T-helper 17 cell (primary cell): ENCODE measurements at places on chromosomes 11 and 22. TPM values are rescaled to one million over a fixed set of nuclear protein-coding genes. Genes with fewer than 3 reads are reported as not detected.

The KDELR3 gene
- not detected for total RNA-seq

The MFNG gene
- 139 TPM for total RNA-seq

The GGTLC3 gene
- not detected for total RNA-seq

The GPHA2 gene
- not detected for total RNA-seq

The TCN2 gene
- total RNA-seq, result 0.55 TPM

The SLC16A8 gene
- total RNA-seq, result not detected

DNA sequence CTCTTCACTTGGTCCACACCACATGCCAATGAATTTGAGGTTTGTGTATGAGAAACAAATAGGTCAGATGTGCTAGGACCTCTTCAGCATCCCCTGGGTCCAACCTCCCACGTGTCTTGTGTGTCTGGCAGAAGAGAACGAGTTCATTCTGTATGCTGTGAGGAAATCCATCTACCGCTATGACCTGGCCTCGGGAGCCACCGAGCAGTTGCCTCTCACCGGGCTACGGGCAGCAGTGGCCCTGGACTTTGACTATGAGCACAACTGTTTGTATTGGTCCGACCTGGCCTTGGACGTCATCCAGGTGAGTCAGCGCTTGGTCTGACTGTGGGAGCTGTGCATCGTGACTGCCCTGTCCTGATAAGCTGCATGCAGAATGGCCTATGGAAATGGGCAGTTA lies 101.0 kb upstream of the SORL1-AS1 start:
- DNase-seq, result no peak

- no peak for DNase-seq
Observed at GRCh38 chr11:60699284-60699691, at the start of gene MS4A8. TSS of gene MS4A8 (plus strand) at chr11:60699612. CDS start at chr11:60700861, 1,249 bp downstream.

DNA sequence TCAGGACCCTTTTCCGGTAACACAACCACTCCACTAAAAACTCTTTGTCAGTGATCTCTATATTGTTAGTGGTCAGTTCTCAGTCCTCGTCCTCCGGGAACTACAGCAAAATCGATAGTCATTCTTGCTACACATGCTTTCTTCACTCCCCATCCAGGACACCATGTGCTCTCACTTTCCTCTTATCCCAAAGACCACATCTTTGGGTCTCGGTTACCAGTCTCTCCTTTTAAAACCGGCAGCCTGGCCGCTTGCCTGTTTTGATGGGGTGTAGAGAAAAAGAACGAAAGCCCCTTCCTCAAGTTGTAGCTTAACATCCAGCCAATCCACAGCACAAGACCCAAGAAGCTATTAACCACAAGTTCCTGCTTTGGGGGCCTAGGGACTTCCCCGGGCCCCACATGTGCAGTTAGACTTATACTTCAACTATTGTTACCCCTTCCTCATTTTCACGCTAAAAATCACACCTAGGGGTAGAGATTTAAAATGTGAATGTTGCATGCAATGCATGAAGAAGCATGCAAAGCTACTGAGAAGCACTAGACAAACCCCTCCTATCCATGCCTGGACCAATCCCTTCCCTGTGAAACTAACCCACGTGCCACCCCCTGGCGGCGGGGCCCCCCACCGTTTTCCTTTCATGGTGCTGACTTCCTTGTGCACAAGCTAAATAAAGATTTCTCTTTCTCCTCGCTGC lies 1.5 kb upstream of the TOLLIP start:
- no peak for DNase-seq

DNA sequence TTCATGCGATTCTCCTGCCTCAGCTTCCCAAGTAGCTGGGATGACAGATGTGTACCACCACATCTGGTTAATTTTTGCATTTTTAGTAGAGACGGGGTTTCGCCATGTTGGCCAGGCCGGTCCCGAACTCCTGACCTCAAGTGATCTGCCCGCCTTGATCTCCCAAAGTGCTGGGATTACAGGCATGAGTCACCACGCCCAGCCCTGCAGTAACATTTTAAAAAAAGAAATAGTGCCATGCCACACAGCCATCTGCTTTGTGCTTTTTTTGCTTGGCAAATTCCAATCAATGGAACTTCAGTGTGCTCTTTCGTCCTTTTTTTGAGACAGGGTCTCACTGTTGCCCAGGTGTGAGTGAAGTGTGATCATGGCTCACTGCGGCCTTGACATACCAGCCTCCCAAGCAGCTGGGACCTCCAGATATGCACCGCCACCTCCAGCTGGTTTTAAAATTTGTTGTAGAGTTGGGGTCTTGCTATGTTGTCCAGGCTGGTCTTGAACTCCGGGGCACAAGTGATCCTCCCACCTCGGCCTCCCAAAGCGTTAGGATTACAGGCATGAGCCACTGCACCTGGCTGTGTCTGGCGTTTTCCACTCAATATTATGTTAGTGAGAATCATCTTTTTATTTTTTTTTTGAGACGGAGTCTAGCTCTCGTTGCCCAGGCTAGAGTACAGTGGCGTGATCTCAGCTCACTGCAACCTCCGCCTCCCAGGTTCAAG lies 1.8 kb upstream of the CHADL start:
- DNase-seq, result no peak

DNA sequence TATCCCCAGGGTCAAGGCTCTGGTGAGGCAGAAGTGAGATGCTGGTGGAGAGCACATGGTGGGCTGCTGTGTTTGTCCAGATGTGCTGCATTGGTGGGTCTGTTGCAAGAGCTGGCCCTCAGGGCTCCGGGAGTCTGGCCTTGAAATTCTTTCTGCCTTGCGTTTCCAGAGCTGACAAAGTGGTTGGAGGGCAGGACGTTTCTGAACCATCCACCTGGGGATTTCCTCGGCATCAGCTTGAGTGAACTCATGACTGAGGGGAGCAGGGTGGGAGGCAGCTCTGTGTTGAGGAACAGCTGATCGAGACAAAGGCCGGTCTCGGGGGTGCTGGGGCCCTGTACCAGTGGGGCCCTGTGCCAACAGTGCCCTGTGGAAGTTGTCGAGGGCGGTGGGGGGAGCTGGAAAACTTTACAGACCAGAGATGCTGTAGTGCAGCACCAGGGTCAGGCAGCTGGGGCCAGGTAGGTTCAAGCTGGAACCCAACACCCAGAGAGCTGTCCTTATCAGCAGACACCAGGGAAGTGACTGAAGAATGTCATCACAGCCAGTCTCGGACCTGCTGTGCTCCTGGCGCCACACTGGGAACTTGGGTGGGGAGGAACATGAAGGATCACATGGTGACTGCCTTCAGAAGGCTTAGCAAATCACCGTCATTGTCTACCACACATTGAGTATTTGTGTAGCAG lies 4.9 kb downstream of the TSKU start:
- no peak for DNase-seq

DNA sequence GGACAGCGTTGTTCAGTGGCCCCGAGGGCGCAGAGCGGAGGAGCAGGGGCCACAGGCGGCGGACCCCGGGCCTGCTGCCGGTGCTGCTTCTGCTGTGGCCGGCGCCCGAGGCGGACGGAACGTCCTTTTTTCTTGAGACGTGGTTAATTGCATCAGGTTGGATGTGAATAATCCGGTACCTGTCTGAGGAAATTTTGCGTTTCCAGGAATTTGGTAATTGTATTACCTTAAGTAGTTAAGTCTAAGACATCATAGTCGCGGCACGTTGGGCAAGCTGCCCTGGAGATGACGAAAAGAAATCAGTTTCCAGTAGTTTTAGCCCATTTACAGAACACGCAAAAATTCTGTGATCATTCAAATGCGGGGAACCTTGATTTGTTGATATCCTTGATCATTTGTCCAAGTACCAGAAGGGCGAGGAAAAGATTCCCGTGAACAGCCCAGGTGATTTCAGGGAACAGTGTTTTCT lies 789 bp downstream of the SPECC1L start:
- DNase-seq, result no peak

DNA sequence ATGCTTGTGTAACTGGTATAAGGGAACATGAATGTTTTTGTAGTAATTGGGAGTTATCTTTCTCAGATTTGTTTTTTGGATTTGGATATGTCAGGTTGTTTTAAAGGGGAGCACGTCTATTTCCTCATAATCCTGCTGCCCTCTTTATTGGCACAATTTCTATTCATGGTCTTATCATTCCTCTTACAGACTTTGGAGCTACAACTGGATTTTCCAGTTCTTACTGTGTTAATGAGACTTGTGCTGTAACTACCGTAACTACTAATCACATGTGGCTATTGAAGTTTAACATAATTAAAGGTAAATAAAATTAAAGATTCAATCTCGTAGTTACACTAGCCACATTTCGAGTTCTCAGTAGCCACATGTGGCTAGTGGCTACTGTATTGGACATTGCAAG lies 1.9 kb downstream of the FDX1 start:
- DNase-seq, result no peak

DNA sequence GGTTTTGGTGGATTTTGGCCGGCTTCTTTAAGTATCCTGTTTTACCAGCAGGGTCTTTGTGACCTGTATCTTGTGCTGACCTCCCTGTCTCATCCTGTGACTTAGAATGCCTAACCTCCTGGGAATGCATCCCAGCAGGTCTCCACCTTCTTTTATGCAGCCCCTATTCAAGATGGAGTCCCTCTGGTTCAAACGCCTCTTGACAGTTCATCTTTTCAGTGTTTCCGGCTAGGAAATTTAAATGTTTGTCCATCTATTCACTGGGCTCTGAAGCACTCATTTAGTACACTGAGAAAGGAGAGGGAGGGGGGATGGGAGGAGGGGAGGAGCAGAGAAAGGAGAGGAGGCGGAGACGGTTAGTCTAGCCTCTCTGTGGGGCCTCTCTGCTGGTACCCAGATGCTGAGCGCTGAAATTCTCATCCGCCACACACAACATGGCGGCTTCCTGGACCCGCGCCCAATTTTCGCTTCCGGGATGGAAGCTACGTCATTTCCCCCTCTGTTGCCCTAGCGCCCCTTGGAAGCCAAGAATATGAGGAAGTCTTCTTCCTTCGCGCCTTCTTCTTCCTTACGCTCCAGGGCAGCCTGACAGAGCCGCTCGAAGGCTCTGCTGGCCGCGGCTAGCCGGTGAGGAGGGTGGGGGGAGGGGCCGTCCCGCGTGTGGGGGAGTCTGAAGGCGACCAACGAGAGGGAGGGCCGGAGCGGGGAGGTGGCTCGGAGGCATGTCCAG lies 69.0 kb upstream of the SYT13 start:
- peak; percentile 75 for DNase-seq

DNA sequence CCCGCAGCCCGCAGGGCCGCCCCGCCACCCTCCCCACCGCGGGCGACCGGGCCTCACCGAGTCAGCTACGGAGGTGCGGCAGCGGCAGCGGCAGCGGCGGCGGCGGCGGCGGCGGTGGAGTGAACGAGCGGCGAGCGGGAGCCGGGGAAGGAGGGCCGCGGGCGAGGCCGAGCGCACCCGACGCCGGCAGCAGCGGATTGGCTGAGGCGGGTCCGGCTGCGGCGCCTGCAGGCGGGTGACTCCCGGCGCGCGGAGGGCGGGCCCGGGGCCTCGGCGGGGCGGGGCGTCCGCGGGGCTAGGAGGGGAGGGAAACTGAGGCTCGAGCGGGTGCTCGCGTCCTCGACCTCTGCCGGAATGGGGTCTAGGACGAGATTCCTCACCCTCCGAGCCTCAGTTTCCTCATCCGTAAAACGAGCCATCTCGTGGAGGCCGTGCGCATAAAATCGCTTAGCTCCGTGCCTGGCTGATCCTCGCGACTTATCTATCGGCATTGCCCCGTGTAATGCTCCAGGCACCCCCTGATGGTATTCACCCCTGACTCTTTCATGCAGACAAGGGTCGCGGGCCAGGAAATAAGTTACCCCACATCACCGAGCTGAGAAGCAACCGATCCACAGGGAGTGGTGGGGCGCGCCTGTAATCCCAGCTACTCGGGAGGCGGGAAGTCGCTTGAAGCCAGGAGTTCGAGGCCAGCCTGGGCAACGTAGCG lies at the start of gene CPT1A:
CPT1A (minus strand) TSS at position 199 of the 709 bp plus-strand sequence. CDS start 26,442 bp downstream, outside the sequence.
- peak; percentile 57 for DNase-seq

DNA sequence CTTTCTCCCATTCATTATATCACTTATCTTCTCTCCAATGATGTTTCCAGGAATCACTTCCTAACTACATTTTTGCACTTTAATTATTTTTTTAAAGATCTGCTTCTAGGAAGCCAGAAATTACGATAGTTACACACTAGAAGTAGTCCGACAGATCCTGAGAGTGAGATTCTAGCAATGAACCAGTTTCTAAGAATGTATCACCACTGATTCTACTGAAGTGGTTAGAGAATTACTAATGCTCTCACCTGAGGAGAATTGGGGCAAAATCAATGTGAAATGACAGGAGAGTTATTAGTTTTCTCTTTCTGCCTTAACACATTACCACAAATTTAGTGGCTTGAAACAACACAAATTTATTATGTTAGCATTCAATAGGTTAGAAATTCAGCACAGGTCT lies 241.2 kb downstream of the CASP12 start:
- no peak for DNase-seq

DNA sequence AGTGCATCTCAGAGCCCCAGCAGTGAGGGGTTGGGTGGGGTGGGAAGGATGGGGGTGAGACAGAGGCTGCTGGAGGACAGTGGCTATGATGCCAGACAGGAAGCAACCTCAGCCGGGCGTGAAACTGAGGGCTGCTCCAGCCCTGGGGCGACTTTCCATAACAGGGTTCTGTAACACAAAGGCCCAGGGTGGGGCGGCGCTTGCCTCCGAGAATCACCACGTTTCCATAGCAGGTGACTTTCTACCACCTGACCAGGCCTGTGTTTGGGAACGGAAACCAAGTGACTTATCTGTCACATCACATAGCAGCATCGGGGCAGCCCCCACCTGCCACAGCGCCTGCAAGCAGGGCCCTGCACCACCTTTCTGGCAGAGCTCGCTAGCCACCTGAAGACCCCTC lies 85.8 kb downstream of the TRMU start:
- no peak for DNase-seq

GRCh38 chr11:34351687-34352469 lies 5.9 kb downstream of the ABTB2 start:
- DNase-seq, result no peak

DNA sequence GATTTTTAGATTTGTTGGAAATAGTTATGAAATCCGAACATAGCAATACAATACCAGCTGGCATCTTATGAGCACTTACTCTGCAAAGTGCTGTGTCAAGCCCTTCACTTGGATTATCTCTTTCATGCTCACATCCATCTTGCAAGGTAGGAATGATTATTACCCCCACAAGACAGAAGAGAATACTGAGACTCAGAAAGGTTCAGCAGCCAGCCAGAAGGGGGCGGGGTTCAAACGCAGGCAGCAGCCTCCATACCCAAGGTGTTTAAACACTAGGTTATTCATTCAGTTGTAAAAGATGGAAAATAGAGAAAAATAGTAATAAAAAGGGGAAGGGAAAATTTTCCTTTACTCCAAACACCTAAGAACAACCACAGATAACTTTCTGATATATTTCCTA lies 158.5 kb downstream of the CCDC34 start:
- DNase-seq, result no peak
